ENCODE measurements at places on chromosomes 1 and 21.

- no peak for DNase-seq
Measured at GRCh38 chr1:242011894-242012660, 13.2 kb upstream of the MAP1LC3C start.

- DNase-seq: no peak
Measured at GRCh38 chr1:171811672-171812071, 29.6 kb upstream of the DNM3 start.

DNA sequence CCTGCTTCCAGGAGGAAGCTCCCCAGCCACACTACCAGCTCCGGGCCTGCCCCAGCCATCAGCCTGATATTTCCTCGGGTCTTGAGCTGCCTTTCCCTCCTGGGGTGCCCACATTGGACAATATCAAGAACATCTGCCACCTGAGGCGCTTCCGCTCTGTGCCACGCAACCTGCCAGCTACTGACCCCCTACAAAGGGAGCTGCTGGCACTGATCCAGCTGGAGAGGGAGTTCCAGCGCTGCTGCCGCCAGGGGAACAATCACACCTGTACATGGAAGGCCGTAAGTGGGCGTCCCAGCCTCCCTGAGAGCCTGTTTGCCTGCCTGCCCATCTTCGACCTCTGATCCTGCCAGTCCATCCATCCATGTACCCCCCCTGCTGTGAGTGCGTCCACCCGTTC is 3.6 kb downstream of the ECM1 start:
- DNase-seq: peak; percentile 81

DNA sequence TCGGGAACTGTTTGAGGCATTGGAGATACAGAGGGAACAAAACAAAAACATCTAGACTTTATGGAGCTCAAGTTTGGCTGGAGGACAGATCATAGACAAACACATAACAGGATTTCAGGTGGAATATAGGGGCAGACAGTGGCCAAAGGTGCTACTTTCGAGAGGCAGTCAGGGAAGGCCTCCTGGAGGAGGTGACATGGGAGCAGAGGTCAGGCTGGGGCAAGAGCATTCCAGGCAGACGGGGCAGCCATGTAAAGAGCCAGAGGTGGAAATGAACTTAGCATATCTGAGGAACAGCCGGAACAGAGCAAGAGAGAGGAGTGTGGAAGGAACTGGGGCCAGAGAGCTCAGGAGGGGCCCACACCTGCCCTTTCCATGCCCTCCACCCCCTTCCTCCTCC is 122.3 kb downstream of the DMRTB1 start:
- no peak for DNase-seq

All from NCI-H2081 treated with DMSO at 0.1 percent for 48 hours (cell line).